ENCODE measurements at places on chromosomes 6 and 20.

DNA sequence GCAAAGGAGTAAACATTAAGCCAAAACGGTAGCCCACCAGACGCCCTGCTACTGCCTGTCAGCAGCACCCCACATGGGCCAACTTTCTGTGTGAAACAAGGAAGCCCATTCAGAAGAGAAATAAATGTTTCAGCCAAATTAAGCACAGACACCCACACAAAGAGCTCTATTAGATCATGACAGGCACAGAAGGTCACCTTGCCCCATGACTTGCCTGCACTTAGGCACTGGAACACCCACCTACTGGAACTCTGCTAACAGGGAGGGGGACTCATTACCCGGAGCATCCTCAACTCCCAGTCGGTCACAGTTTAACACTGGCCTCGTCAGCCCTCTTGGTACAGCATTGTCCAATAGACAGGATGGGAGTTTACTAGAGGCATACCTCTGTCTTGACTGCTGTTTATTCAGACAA is 31.8 kb downstream of the GFOD1 start:
- DNase-seq: no peak

- no peak for DNase-seq
Observed at GRCh38 chr6:106870824-106871717, 103.5 kb downstream of the CD24 start.

GRCh38 chr6:6588064-6588923 is at the start of gene LY86:
Gene LY86, plus strand, starts transcription at chr6:6588720. Its CDS starts 15 bp downstream, at chr6:6588735.
- no peak for DNase-seq

GRCh38 chr20:44943828-44944227 is 16.4 kb downstream of the TOMM34 start:
- DNase-seq: no peak

DNA sequence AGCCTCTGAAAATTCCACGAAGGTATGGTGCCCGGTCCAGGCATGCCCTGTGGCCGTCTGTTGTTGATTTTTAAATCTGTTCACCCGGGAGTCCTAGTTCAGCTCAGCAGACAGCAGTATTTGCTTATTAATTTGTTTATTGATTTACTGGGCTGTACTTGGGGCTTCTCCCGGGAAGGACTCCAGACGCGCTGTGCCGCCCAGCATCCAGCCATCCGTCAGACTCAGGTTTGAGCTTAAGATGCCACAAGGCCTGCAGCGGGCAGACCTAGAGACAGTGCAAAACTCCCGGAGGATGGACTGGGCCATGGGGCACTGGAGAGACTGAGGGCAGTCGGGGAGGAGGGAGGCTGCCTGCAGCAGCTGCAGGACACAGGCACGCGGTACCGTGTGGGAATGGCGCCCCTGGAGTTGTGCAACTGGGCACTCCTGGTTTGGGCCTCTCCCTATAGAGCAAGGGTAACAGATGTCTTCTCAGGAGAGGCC is 17.3 kb upstream of the CCDC167 start:
- peak; percentile 37 for DNase-seq

- no peak for DNase-seq
Observed at GRCh38 chr6:169997930-169998218, 246.5 kb downstream of the ERMARD start.

DNA sequence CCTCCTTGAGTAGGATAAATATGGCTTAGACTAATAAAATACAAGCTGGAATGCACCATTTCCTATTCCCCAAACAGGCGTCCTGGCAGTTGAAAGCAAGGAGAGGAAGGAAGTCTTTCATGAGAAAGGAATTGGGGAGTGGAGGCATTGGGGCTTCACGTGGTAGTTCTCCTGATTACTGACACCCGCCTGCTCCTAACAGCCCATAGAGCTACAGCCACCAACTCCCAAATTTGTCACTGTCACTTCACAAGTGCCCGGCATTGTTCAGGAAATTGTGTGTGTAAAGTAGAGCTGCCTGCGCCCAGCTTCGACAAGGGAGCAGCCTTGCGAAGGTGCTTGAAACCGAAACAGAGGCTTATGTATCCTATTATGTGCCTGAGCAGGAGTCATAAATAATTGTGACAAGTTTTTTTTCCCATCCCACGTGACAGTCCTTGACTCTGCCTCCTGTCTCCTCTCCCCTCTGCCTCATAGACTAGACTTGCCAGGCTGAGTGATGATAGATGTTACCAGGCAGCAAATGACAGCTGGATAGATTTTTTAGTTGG is 301.7 kb upstream of the ZFP64 start:
- no peak for DNase-seq

DNA sequence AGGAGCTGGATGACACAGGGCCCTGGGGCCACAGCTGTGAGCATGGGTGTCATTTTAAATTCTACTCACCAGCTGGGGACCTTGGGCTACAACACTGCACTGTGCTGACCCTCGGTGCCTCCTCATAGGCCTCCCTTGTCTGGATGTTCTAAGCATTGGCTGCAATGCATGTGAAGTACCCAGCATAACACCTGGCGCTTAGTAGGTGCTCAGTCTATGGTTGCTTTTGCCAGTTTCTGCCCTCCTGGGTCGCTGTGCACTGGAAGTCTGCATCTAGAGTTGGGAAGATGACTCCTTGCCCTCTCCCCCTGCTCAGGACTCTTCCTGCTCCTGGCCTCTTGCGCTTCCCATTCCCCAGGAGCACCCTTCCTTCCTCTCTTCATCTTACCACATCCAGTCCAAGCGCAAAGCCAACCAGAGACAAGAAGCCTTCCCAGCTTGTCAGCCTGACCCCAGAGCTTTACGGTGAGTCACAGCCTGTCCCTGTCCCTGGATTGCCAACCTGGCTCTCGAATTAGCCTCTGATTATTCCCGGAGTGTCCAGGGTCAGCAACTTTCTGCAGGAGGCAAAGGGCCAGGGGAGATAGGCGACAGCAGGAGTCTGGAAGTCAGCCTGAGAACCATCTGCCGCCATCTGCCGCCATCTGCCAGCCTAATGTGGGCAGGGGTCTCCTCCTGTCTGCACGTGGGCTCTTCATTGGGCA is 8.8 kb downstream of the SLC13A3 start:
- DNase-seq: no peak

DNA sequence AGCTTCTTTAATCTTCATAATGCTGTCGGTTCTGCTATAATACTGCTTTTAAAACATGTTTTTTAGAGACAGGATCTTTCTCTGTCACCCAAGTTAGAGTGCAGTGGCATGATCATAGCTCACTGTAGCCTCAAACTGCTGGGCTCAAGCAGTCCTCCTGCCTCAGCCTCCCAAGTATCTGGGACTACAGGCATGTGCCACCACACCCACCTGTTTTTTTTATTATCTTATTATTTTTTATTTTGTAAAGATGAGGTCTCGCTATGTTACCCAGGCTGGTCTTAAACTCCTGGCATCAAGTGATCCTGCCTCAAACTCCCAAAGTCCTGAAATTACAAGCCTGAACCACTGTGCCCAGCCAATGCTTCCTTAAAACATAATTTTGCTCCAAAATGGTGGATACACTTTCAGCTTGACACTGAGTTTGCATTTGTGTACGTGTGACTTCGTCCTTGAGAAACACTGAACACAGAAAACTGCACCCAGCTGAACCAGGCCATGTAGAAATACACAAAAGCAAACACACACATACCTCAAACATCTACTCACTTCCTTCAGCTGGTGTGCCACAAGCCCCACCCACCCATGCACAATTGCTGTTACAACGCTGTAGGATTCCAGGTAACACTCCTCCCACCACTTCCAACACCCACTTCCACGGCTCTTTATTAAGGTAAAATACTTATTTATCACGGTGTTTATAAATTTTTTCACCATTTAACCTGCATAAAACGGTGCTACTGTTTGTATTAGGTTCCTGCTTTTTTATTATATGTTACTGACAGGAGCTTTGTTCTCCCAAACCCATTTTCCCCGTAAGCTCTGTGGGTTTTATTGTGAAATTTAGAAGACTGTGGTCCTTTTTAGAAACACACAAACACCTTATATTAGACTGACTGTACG is 109.1 kb downstream of the TSHZ2 start:
- DNase-seq: peak; percentile 21

GRCh38 chr20:10595985-10596384 is 77.8 kb downstream of the JAG1 start:
- no peak for DNase-seq

GRCh38 chr20:24212494-24212893 is 223.9 kb upstream of the GGTLC1 start:
- no peak for DNase-seq

GRCh38 chr20:7151676-7152470 is 384.4 kb downstream of the BMP2 start:
- DNase-seq: no peak

DNA sequence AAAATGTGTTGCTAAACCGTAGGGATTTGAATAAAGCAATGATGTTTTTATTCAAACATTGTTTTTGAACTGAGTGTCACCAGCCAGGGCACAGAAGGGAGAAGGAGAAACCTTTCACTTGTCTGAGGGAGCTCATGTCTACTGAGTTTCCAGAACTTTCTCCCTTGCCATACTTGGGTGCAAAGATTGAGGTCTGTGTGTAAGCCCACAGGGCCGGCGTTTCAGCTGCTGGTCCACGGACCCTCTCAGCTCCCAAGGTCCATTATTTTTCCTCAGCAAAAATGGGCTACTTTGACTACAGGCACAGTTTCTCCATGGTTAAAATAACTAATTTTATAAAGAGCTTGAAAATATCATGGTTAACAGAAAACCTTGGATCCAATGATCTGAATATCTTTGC is 32.6 kb downstream of the PSMG4 start:
- no peak for DNase-seq

- no peak for DNase-seq
Observed at GRCh38 chr6:36053878-36054277, 26.3 kb downstream of the MAPK14 start.

- no peak for DNase-seq
Observed at GRCh38 chr20:36861875-36862801, 13.8 kb upstream of the TLDC2 start.

DNA sequence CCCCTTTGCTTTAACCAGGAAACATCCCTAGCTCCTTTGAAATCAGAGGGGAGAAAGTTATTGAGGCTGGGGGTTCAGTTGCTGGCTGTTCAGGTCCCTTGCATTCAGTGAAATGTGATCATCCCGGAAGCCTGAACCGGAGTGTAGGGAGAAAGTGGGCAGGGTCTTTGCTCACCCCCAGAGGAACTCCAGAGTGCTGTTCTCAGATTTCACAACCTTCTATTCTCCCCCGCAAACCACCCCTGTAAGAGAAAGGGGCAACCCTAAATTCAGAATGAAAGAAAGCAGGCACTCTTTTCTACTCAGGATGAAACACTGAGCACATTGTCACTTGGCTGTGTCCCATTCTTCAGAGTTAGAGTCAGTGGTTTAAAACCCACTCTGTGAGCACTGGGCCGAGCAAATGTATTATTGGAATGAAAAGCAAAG is 139.8 kb downstream of the KHDC1L start:
- no peak for DNase-seq

DNA sequence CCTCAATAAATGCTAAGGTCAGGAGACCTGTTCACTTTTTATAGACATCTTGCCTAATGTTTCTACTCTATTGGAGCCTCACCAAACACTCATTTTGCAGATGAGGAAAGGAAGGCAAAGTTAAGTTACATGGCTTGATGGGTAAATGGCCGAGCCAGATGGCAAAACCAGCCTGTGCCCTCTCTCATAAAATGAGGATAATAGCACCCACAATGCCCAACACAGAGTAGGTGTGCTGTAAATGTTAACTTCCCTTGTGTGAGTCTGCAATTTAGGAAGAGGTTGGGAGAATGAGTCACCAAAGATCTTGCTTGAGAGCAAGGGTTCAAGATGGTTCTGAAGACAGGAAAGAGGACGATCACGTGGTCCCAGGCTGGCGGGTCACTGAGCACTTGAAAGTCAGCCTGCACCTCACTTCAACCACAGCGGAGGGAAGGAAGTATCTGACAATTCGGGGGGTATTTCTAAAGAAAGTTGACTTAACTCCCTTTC is 3.3 kb downstream of the KCNK5 start:
- DNase-seq: peak; percentile 81

DNA sequence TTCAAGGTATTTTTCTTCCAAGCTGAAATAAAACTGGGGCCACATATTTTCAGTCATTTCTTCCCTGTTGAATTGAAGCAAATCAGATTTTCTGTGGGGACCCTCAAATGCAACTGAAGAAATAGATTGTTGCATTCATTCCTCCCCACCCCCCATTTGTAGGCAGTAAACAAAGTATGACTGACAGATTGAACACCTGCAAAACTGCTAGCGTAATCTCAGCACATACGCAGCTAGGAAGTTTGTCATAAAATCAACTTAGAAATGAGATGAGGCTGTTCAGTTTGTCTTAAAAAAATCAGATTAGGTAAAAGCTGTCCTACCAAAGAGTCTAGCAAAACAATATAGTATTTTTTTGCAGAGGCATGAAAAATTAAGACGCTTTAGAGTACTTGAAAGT is 8.9 kb downstream of the GZF1 start:
- no peak for DNase-seq

DNA sequence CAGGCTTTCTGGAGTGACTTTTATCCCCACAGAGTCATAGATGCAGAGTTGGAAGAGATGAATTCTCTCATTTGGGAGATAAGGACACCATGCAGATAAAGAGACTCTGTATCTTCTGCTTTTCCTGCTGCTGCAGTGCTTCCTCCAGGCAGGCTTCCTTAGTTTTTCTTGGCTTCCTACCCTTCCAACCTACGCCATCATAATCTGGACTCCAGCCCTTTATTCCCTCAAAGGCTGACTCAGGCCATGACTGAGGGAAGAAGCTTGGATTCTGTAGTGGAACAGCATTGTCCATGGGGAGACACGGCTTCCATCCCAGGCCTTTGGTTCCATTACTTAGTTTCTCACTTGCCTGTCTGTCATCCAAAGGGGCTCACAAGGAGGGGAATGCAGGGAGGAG is 6.5 kb upstream of the RNF24 start:
- no peak for DNase-seq

GRCh38 chr20:53922901-53923314 is 147.5 kb downstream of the BCAS1 start:
- no peak for DNase-seq

- no peak for DNase-seq
Observed at GRCh38 chr20:40265825-40266533, 423.1 kb downstream of the MAFB start.

DNA sequence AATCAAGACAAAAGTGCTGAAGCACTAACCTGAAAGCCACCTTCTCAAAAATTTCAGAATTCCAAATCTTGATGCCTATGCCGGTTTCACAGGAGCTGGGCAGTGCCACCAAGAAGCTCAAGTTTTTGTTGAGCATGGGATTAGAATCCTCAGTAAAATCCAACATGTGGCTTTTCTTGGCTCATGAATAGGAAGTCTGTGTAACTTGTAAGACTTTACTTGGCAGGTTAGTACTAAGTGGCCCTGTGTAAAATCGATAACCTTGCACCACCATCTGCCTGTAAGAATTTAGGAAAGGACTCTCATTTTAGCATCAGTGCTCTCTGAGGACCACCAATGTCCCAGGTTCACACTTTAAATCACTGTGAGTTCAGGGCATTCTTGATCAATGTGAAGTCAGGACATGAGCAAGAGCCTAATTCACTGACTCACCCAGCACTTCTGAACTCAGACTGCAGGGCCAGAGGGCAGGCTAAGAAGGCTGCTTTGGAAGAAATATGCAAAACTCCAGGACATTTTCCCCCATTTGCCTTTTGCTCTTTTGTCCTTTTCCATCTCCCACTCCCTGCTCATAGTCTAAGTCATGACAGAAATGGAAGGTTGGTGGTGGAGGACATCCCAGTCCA is 113.2 kb downstream of the EDN1 start:
- no peak for DNase-seq

Data from activated CD4-positive, alpha-beta memory T cell treated with anti-CD3 and anti-CD28 coated beads, Interleukin-2, amount 10 ng/mL, durations not matched to agents 7 days and 5 days (primary cell).